AG08395 (cell line): ENCODE measurements at places on chromosomes 16 and 17.

- no peak for DNase-seq
These were observed at the start of gene PRSS53 for GRCh38 chr16:31088459-31089183. Gene PRSS53, minus strand, starts transcription at chr16:31088943. Its CDS starts 134 bp downstream, at chr16:31088809.

GRCh38 chr16:67969254-67970039 is 1.0 kb upstream of the SLC12A4 start:
- DNase-seq, result no peak

DNA sequence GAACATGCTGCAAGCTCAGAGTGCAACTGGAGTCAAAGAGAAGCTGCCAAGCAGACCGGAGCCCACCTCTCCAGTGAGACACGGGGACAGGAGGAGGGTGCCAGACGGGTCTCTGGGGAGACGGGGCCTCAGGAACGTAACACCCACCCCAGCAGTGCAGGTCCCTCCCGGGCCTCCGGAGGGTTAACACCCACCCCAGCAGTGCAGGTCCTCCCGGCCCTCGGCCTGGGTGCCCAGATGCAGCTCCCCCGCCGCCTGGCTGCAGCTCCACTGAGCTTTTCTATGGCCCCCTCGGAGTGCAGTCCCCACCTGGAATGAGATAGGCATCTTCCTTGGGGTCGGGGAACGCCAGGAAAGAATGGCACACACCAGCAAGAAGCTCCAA is 89.9 kb downstream of the ZNF778 start:
- no peak for DNase-seq

DNA sequence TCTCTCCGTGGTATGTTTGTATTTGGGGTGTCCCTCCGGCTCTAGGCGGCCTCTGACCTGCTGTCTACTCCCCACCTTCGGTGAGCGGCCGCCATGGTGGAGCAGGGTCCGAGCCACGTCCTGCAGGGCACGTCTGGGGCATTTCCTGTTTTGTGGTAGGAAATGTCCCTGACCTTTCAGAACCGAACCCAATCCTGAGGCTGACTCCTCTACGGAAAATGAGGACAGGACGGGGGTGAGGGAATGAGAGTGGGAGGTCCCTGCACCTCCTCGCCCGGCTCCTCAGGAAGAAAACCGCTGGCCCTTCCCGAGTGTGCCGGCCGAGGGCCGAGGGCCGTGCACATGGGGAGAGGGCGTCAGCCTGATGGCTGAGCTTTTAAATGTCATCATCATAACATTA is 45.8 kb downstream of the WDR45B start:
- no peak for DNase-seq

GRCh38 chr16:16133943-16134604 is 89.2 kb downstream of the ABCC6 start:
- DNase-seq, result no peak

GRCh38 chr16:1077877-1078578 is 5.5 kb downstream of the SSTR5 start:
- no peak for DNase-seq

GRCh38 chr16:72401084-72401361 is 229.1 kb upstream of the PMFBP1 start:
- DNase-seq, result no peak

DNA sequence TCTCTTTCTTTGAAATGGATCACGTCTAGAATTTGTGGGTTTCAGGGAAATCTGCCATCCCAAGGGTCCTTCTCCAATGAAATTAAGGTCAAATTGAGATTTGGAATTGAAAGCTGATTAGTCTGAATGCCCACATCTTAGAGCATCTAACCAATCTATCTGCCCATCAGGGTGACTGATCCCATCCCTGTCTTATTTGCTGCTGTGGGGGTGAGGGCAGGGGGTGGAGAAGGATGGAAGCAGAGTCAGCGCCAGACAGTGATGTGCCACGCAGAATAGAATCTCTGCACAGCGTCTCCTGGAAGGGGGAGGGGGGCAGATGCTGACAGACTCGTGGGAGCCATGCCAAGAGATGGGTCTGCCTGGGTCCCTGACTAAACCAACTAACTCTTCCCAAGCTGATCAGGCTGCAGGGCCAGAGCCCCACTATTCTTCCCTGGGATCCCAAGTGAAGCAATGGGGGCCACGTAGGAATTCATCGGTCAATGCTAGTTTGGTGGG is 32.1 kb downstream of the CDK5RAP3 start:
- DNase-seq, result no peak

GRCh38 chr17:2850991-2851390 is 54.8 kb downstream of the RAP1GAP2 start:
- no peak for DNase-seq

DNA sequence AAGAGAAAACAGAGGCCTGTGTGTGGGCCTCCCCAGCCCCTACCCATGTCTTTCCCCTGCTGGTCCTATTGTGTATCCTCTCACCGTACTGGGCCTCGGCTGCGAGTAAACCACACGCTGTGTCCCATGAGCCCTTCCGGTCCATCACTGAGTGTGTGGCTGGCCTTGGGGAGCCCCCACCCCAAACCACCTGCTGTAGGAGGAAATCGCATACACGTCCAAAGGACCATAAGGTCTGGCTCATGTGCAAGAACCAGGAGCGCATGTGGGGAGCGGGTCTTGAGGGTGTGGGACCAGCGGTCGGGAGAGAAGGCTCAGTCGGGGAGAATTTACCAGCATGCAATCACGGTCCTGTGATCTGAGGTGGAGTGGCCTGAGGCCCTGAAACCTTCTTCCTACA is 38.4 kb upstream of the DNAH17 start:
- no peak for DNase-seq

DNA sequence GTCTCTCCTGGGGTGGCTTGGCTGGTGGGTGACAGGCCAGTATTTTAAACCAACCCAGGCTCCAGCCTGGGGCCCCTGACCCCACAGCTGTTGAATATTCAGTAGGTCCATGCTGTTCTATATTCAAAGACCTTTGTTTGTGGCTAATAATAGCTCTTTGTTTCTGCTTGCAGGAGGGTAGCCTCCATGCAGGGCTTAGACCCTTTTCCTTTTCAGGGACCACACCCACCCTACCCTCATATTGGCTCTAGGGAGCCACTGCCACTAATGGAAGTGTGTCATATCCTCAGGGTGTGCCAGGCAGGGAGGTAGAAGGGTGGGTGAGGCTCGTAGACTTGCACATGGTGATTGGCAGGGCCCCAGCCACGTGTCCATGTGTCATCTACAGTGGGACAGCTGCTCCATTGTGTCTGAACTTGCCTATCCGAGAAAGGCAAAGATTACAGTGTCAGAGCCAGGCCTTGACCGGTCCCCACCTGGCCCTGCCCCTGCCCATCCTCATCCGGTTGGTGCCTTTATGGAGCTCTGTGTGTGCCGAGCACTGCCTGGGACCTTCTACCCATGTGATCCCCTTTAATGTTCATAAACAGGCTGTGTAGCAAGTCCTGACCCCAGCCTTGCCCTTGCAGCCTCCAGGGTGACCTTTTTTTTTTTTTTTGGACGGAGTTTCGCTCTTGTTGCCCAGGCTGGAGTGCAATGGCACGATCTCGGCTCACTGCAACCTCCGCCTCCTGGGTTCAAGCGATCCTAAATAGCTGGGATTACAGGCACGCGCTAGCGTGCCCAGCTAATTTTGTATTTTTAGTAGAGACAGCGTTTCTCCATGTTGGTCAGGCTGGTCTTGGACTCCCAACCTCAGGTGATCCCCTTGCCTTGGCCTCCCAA is 22.1 kb downstream of the TMC7 start:
- peak; percentile 40 for DNase-seq

DNA sequence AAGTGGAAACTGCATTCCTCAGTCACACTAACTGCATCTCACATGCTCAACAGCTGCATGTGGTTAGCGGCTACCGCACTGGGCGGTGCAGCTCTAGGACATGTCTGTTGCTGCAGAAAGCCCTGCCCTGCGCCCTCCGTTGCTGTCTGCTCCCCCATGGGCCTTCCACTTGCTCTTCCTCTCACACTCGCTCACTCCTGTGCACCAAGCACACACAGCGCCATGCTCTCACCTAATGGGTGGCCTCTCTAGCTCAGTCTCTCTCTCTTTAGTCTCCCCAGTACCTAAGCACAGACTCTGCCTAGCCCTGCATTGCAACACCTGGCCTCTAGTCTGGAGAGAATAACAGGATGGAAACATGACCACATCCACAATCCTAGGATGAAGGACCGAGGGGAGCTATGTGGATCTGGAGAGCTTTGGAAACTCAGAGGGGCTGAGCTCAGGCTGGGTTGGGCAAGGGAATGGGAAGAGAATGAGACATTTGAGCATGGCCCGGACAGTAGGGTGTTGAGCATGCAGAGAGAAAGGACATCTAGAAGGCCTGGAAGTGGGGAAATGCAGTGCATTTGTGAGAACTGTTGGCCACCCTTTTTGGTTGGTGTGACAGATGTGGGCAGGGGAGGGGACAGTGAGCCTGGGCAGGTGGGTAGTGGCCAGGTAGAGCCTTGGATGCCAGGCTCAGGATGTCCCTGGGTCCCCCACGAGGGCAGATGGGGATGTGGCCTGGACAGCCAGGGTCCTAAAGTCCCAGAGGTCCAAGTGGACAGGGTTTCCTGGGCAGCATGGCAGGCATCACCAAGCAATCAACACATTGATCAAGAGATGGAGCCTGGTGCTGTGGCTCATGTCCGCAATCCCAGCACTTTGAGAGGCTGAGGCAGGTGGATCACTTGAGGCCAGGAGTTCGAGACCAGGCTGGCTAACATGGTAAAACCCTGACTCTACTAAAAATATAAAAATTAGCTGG is 16.1 kb downstream of the SGCA start:
- DNase-seq, result no peak
